ENCODE measurements at places on chromosomes 11 and 22.

- no peak for DNase-seq
Observed at GRCh38 chr11:120343429-120343828, 7.2 kb downstream of the ARHGEF12 start.

DNA sequence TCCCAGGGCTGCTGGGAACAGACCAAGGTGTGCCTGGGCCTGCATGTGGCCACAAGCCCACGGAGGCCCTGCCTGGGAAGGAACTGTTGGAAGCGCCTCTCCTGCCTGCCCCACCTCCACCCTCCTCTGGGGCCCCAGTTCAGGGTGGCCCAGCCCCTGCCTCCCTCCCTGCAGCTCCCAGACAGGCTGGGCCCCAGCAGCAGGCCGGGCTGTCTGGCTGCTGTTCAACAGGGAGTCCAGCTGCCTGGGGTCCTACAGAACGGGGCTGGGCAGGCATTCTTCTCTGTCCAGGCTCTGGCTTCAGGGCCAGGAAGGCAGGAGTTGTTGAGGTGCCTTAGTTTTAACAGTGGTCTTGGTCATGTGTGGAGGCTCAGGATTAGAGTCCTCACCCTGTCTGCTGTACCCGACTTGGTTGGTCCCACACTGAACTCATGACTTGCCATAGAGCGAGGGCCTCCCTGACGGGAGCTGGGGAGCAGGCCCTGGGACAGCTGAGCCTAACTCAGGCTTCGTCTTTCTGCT is 11.8 kb downstream of the PRDM11 start:
- DNase-seq, result no peak

GRCh38 chr22:25071720-25072119 is 119.2 kb downstream of the KIAA1671 start:
- DNase-seq, result no peak

GRCh38 chr11:101128571-101129202 is 926 bp downstream of the PGR start:
- no peak for DNase-seq

GRCh38 chr11:13183094-13183825 is 94.3 kb upstream of the BMAL1 start:
- no peak for DNase-seq

DNA sequence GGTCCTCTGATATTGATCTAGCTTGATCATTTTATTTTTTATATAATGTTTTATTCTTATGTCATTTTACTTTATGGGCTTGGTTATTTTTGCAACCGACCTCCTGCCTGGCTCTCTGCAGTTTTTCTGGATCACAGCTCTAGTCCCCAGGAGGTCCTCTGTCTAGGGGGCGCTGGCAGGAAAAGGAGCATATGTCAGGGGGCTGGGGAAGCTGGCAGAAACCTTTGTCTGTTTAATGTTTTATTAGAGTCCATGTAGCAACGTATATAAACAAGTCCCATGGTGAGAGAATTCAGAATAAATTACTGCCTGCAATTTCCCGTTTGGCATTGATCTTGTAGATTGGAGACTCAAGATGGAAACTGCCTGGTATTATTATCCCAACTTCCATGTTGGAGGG is 133.5 kb upstream of the ZBED5 start:
- no peak for DNase-seq

GRCh38 chr11:69131121-69131566 is 24.6 kb upstream of the SMIM38 start:
- DNase-seq, result no peak

DNA sequence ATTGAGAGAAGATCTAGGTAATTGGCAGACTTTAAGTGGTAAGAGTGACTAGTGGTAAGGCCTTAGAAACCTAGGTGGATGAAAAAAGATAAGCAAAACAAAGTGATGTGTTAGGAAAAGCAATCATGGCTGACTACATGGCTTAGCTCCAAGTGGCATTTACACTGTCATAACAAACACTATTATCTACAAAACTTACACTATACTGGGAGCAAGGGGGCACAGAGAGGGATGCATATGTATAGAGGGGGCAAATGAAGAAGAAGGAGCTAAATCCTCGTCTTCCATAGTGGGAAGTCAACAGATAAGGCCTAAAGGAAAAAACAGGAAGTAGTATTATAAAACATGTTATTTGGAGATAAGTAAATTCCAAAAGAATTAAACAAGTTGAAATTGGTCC is 32.5 kb downstream of the ADORA2A start:
- no peak for DNase-seq

DNA sequence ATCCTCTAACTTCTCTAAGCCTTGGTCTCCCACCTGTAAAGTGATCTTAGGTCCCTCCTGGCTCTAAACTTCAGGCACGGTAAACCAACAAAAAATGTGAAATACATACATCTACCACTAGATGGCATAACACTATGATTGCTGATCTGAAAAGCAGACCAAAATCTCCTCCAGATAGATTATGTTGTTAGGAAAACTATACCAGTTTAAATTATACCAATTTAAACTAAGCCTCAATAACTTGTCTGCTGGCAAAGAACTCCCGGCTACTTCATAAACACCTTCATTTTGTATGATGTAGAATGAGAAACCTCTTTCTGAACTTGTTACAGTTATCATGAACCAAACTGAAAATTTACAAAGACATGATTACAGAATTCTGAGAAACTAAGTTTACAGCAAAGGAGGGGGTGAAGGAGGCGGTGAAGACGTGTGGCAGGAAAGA is 85.9 kb downstream of the SBF2 start:
- peak; percentile 2 for DNase-seq
